Amygdala (tissue), 56 donors: ENCODE measurements at places on chromosomes 11 and 22.

DNA sequence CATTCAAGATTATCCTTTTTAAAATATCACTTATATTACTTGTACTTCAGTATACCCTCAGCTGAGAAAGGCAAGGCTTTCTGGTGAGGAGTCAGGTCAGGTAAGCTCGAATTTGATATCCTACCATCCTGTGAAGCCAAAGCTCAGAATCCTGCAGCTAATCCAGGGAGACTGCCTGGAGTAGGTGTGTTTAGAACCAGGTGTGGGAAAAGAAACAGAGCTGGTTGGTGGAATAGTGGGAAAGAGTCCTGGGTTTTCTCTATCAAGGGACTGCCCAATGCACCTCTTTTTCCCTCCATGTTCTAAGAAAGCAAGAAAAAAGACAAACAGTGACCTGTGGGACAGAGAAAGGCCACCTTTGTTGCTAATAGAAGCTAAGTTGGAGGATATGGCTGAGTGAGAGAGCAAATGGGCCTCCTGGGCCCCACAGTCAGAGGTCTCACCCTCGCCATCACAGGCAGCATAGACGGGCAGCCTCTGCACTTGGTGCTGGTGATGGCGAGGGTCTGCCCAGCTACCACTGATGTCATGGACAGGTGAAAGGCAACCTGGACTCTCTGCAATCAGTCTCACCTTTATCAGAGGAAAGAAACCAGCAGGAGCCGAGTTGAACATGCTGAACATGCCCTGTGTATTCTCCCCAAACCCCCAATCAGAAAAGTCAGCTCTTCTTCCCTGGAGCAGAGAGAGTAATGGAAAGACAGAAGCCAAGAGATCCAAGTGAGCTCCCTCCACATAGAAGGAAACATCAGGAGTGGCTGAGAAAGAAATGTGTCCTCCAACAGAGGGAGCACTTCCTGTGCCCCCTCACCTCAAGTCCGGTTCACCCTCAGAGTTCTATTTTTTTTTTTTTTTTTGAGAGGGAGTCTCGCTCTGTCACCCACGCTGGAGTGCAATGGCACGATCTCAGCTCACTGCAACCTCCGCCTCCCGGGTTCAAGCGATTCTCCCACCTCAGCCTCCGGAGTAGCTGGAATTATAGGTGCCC is 491.3 kb downstream of the BUD13 start:
- no peak for DNase-seq

GRCh38 chr11:108115500-108116140 is 5.7 kb upstream of the ACAT1 start:
- DNase-seq, result peak; percentile 35

DNA sequence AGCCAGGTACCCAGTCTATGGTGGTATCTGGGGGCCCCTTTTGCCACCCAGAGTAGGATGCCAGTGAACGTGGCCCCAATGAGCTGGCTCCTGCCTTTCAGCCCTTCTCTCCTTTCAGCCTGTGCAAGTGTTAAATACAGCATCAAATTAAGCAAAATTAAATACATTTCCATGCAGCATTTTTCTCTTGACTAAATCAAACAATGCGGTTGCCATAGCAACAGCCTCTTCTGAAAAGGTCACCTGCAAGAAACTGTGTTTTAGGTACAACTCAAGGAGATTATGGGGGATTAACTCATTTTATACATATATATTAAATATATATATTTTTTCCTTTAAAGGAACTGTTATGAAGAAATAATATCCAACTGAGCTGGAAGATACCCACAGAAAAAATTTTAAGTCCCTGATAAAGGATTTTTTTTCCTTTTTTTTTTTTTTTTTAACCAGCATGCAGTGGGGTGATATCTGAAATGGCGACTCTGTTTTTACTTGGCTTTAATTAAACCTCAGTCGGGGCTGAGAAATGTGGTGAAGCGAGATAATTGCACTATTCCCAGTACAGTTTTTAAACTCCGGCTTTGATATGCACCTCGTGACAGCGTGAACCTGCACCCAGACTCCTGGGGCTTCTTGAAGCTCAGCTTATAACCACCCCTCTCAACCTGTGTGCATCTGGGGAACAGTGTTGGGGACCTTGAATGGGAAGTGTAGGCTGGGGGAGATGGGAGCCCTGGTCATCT is 115.3 kb downstream of the PKNOX2 start:
- DNase-seq, result no peak

DNA sequence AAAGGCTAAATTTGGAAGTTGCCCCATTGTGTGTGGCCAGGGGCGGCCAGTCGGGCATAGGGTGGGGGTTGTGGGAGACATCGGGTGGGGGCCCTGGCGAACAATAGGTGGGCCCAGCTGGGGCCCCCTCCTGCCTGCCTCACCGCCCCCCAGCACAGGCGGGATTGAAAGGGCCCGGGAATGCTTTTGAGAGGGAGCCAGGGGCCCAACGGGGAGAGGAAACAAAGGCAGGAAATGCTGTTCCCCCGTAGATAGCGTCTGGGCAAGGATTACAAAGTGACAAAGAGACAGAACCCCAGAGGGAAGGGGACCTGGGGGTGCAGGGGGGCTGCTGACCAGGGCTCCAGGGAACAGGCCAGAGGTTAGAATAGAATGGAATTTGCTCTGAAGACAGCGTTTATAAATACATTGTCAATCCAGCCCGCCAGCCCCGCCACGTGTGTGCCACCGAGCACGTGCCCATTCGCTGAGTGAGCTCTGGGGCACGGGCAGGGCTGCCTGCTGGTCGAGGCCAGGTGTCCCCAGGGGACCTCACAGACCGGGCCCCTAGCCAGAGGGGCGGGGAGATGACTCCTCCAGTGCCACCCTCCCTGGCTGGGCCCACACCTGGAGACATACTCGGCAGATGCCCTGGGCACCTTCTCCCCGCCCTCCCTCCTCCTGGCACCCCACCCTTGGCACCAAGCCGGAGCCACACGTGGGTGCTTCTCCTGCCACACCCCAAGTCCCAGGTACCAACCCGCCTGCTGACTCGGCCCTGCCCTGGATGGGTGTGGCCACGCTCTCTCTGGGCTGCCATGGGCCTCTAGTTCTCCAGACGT is 9.7 kb downstream of the PDGFB start:
- DNase-seq, result no peak

- peak; percentile 21 for DNase-seq
Measured at GRCh38 chr22:18023509-18024275, 669 bp downstream of the MICAL3 start.

DNA sequence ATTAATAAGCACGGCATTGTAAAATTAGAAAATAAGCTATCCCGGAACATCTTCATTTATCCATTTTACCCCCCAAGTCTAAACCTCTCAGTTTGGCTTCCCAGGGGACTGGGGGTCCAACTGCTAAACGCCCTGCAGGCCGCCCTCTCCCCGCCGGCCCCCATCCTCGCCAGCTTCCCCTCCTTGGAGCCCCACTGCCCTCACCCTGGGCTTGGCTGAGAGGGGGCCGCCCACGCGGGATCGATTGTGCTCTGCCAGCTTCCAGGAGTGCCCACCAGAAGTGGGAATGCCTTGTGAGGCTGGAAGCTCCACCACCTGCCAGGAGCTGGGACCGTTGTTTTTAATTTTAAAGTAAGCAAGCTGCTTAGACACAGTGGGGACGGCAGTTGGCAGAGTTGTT is 353.5 kb downstream of the TBC1D22A start:
- DNase-seq, result no peak

GRCh38 chr22:45164270-45165088 is 754 bp downstream of the NUP50 start:
- DNase-seq, result peak; percentile 49

DNA sequence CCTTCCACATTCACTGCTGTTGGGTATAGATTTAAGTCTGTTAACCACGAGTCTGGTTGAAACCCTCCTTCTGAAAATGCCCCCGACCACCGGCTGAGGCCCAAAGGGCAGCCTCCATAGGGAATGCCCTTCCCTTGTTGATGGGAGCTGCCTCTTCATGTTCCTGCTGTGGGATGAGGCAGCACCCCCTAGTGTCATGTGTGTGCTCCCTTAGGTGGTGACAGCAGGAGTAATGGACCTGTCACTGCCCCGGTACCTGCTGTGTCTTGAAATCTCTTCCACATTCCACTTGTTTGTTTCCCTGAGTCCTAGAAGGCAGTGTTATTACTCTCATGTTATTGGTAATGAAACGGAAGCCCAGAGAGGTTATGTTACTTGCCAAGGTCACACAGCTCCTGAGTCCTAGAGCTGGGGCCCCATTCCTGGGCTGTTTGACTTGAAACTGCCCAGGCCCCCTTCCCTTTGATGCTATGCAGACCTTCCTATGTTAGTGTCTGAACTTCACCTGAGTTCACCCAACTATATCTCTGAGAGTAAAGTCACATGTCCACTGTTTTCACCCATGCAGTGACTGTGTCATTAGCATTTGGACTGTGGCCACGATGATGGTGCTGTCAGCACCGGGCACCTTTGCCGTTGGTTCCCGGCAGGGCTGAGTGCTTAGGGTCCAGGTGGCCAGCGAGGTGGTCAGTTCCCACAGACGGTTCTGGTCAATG is 234.3 kb downstream of the TBC1D22A start:
- DNase-seq, result no peak

- DNase-seq, result no peak
Measured at GRCh38 chr11:35337136-35337913, 82.0 kb downstream of the SLC1A2 start.

GRCh38 chr11:96155627-96156378 is 187.2 kb downstream of the MAML2 start:
- DNase-seq, result no peak

GRCh38 chr11:19903620-19904069 is 191.0 kb downstream of the NAV2 start:
- peak; percentile 53 for DNase-seq

- DNase-seq, result no peak
Measured at GRCh38 chr11:14310679-14311078, 48.3 kb downstream of the RRAS2 start.

- DNase-seq, result peak; percentile 38
Measured at GRCh38 chr11:59172345-59173079, 580 bp downstream of the DTX4 start.

DNA sequence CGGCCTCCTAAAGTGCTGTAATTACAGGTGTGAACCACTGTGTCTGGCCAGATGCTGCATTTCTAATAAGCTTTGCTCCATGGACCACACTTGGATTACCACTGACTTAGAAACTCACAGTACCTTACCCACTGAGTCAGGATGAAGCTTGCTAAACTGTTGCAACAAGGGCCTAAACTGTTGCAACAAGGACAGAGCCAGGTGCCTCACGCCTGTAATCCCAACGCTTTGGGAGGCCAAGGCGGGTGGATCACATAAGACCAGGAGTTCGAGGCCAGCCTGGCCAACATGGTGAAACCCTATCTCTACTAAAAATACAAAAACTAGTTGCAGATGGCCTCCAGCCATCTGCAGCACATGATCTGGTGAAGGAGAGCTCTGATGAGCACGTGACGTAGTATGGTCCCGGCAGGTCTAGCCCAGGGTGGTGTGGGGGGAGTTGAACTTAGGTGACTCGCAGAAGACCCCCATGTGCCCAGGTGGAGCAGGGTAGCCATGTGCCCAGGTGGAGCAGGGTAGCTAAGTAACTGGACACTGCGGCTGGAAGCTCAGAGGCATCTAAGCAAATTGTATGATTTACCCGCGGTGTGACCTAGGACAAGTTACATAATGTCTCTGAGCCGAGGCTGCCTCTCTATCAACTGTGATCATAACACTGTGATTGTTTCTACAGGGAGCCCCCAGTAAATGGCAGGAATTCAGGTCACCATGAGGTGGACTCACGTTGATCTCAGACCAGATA is 8.4 kb downstream of the SLC25A45 start:
- DNase-seq, result no peak

- DNase-seq, result no peak
Measured at GRCh38 chr11:80034801-80035200, 594.0 kb upstream of the TENM4 start.

- DNase-seq, result no peak
Measured at GRCh38 chr11:45616802-45617549, 48.4 kb downstream of the CHST1 start.

DNA sequence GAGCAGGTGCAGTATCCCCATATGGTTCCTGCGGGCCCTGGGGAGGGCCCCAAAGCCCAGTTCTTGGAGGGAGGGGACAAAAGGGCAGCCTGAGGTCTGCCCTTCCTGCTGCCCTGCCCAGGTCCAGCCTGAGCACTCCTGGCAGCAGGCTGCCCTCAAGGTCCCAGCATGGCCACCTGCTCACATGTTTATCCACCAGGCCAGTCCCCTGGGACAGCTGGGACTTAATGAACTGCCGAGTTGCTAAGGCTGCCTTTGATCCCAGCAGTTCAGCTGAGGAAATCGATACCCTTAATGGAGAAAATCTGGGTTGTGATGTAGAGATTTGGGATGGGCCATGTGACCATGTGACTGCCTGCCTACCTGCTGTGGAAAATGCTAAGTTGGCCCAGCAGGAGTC is 146.2 kb downstream of the TRIM29 start:
- no peak for DNase-seq

DNA sequence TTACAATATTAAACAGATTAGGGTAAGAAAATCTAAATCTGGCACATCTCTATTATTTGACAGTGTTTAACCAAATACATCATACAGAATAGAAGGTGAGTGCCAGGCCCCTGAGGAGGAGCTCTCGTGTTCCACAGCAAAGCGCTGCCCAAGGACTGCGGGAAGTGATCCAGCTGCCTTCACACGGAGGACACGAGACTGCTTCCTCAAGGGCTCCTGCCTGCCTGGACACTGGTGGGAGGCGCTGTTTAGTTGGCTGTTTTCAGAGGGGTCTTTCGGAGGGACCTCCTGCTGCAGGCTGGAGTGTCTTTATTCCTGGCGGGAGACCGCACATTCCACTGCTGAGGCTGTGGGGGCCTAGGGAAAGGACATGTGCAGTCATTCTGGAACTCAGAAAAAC is 71.1 kb downstream of the NCAPD3 start:
- no peak for DNase-seq

GRCh38 chr11:122727101-122727929 is 71.8 kb downstream of the UBASH3B start:
- DNase-seq, result no peak

GRCh38 chr11:103709371-103709770 is 327.1 kb upstream of the DDI1 start:
- no peak for DNase-seq

GRCh38 chr11:85705800-85706199 is 19.8 kb upstream of the CCDC89 start:
- no peak for DNase-seq

- no peak for DNase-seq
Measured at GRCh38 chr11:86537541-86538222, 134.7 kb downstream of the ME3 start.

- DNase-seq, result no peak
Measured at GRCh38 chr22:39155421-39155820, 2.9 kb upstream of the CBX7 start.

- DNase-seq, result no peak
Measured at GRCh38 chr11:75872887-75873416, 57.9 kb downstream of the UVRAG start.

DNA sequence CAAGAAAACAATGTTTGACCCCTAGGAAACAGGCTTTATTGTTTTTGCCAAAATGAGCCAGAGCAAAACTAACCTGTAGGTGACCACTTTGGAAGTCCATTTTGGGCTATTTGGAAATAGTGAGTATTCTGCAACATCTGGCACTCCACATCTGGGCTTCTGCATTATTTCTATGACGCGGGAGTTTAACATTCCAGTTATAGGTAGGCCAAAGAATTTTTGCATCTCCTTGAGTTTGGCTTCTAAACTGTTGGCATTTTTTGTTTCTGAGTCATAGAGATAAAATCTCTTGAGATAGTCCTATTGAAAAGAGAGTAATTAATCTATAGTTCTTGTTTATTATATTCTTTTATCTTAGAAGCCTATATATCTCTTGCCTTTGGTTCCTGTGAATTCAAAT is 2.9 kb downstream of the MMP7 start:
- DNase-seq, result no peak
